Breast epithelium (tissue), 4 donors: ENCODE measurements at places on chromosomes 6 and 20. TPM values are rescaled to one million over a fixed set of nuclear protein-coding genes. Genes with fewer than 3 reads are reported as not detected.

DNA sequence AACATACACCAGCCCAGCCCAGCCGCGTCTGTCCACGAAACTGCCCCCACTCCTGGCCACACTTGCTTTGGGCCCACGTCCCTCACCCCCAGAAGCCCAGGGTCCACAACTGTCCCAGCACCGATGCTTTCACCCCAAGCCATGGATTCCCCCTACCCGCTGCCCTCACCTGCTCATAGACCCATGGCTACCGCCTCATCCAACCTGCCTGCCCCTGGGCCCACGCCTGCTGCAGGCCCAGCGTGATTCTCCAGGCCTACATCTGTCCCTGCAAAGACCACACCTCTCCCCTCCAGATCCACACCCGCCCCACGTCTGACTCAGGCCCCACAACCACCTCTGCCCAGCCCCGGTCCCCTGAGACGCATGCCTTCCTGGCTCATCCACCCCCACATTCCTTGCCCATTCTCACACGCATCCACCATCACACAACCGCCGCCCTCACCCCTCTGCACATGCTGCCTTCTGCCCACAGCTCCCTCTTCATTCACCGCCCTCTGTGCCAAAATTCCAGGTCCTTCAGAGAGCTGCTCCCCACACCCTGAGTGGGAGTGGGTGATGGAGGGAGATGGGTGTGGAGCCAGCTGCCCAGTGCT lies 86.7 kb downstream of the GRM4 start:
- no peak for DNase-seq

- DNase-seq, result no peak
Observed at GRCh38 chr6:161153725-161154124, 120.1 kb downstream of the AGPAT4 start.

DNA sequence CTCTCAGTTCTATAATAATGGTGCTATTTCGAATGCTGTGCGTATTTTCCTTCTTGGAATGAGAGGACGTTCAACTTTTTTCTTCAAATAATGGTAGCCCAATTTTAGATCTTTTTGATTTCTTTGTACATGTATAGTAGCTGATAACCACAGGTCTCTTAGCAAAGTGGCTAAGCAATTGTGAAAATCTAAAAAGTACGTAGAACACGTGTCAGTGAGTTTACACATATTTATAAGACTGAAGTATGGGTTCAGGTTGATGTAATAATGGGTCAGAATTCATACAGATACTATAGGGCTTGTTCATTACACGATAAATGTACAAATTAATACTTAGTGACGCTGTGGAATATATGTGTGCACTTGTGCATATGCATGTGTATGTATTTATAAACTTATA lies 1.3 kb downstream of the SMIM13 start:
- DNase-seq, result no peak

SLC16A10 gene
- 1.3 TPM for total RNA-seq

DNA sequence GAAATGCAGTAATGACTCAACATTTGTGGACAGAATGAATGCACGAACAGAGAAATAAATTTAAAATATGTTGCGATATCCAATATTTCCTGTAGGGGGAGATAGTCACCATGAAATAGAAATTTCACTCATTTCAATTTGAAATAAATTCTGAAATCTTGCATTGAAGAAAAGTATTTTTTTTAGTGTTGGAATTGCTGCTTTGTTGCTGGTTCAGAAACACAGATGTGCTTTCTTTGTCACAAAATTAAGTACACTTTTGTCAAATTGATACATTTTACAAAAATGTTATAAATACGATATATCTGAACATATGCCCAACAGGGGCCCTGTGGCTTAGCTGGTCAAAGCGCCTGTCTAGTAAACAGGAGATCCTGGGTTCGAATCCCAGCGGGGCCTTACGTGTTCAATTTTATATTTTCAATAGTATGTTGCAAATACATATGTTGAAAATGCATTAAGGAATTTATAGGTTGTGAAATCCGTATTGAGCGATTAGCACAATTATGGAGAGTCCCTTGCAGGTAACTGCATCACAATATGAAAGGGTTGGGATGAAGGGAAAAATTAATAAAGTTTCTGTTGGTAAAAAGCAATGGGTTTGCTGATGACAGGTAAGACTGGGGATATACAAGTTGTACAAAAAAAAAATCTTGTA lies 85.4 kb upstream of the PRSS16 start:
- no peak for DNase-seq
